ENCODE measurements at places on chromosomes 3 and 15.

- no peak for DNase-seq
Observed at GRCh38 chr15:65254356-65254755, 32.3 kb downstream of the PARP16 start.

DNA sequence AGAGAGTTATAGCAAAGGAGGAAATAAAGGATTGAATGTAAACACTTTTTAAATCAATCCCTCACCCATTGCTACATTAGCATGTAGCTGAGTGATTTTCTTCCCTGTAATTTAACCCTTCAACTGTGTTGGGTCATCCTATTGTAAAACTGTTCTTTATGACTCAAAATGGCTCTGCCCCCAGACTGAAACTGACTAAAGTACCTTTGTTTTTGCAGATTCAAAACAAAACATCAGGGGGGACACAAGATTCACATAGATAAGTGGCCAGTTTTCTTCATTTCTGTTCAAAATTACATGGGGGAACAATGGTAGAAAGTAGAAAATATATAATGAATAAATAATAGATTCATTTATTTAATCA is 268.4 kb downstream of the IGSF11 start:
- DNase-seq = no peak

DNA sequence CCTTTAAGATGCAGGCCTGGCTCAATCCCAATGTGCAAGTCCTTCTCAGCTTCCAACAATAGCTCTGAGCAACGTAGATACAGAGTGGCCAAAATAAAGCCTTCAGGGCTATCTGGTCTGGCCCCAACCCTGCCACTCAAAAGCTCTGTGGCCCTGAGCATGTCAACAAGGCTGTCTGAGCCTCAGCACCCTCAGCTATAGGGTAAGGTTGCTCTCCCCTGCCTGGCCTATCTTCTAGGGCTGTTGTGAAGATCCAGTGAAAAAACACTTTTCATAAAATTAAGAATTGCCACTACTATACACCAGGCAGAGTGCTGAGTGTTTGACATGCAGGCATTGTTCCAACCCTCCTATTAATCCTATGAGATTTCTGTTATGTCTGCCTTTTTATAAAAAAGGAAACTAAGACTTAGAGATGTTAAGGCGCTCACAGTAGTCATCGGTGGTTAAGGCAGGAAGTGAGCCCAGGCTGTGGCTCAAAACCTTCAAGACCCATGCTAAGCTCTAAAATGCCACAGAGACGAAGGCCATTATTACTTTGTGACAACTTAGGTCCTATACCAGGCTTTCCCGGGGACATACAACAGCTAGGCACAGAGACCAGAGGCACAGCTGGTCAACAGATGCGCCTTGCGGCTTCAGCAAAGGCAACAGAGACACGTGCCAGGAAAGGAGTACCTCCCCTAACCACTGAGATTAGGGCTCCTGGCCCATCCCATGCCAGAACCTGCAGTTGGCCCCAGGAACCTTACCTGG is 5.1 kb downstream of the POLG start:
- no peak for DNase-seq

DNA sequence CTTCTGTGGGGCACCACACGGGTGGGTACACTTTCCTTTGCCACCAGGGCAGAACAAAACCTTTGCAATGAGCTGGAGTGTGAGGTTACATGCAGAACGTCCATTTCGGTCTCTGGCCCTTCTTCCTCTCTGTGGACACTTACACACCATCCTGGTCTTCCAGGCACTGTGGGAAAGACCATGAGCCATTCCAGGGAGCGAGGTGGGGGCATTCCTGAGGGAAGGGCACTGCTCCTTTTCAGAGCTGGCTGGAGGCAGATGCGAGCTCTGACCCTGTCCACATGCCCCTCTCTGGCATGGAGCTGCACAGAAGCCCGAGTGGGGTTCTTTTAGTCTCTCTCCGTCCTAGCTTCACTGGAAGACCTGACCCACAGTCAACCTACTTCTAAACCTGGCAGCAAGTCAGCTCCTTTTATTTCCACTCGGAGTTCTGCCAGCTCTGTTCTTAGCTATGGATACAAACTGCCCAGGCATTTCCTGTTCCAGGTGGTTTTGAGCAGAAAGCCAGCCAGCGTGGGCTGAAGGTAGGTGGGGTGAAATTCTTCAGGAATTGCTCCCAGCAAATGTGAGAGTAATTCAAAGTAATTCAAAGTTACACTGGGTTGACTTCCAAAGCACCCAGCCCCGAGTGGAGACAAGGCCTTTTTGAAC is 281.4 kb downstream of the ADAMTS17 start:
- no peak for DNase-seq

DNA sequence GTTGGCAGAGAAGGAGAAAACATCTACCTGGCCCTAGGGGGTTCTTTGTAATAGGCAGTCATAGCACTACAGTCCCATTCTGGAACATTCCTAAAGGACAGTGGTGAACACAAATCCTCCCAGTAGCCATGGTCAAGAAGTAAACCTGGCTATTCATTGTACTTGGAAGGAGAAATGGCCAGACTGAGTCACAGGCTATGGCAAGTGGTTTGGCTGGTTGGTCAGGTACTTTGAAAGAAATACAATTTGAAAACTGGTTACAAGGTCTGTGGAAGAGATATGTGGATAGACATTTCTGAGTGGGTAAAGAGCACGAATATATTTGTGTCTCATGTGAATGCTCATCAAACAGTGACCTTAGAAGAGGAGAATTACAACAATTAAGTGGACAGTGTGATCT is 33.0 kb upstream of the FAN1 start:
- no peak for DNase-seq

- DNase-seq = no peak
Observed at GRCh38 chr3:164533275-164533674, 545.0 kb downstream of the SI start.

GRCh38 chr3:13044496-13045240 is 28.6 kb downstream of the IQSEC1 start:
- no peak for DNase-seq

DNA sequence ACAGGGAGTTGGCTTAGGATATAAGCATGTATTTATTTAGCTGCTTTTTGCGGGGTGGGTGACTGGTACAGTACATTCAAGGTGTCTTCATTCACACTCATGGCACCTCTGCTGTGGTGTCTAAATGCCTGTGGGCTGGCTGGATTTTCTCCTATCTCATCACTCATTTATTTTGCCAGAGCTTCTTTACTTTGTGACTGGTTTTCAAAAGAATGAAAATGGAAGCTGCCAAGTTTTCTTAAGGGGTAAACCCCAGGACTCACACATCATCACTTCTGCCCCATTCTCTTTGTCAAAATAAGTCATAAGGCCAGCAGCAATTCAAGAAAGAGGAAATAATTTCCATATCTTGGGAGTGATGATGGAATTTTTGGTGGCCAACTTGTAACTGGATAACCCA is 493.4 kb upstream of the ALCAM start:
- DNase-seq = no peak

GRCh38 chr3:129966876-129967275 is 7.6 kb upstream of the TRH start:
- DNase-seq = no peak

DNA sequence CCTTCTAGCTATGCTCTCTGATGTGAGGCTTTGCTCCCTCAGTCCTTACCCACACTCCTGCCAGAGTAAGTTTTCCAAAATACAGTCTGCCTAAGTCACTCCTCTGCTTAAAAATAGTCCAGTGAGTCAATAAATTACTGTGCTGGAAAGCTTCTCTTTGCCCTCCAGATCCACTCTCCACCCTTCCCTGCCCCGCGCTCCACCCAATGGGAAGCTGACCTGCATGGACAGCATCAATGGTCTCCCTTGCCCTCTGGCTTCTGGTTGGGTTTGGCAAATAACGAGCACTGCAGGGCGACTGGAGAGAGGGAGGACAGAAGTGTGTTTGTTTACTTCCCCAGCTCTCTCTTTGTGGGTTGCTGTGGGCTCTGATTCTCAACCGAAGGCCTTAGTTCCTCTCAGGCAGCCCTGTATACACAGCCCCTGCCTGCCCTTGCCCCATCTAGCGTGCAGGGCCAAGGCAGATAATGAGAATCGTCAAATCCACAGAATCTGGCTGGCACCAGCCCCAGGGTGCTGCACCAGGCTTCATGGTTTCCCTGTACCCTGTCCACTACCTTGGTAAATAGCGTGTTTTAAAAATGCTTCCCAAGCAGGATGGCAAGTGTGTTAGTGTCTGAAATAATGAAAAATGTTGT is 110.4 kb downstream of the ADAMTSL3 start:
- no peak for DNase-seq

DNA sequence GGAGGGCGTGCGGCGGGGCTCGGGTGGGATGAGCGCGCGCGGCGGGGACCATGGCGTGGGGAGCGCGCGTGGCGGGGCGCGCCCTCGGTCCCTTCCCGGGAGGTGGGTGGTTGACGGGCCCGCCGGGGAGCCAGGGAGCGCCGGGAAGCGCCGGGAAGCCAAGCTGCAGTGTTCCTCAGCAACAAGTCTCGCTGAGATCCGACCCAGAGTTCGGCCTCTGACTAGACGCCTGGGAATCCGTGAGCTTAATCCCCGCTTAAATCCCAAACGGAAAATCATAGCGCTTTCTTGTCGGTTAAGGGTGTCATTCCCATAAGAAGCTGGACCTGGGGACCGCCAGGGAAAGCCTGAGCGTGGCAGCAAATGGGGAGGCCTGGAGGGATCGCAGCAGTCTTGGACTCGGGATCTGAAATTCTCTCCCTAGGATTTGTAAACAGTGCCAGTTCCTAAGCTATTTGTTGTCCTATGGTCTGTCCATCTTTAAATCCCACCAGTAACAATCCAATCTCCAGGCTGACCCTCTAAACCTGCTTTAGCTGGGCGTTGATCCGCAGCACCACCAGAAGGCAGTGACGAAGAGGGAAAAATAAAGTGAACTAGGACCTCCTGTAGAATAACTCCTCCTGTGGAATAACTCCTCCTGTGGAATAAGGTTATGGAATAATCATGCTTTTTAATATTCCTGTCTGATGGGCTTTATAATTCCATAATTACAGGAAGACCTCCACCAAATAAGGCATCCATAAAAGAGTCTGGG is 570 bp upstream of the NEDD4 start:
- DNase-seq = no peak

- no peak for DNase-seq
Observed at GRCh38 chr15:95590533-95591044, 739.9 kb upstream of the NR2F2 start.

GRCh38 chr15:88512601-88513000 is 33.9 kb downstream of the DET1 start:
- no peak for DNase-seq

- no peak for DNase-seq
Observed at GRCh38 chr15:92611150-92611549, 44.4 kb downstream of the FAM174B start.
